Activated T-helper 17 cell treated with anti-CD3 and anti-CD28 coated beads, Interleukin-2, amount 50 U/mL, for 72 hours (primary cell): ENCODE measurements at places on chromosomes 1 and 21.

- ATAC-seq: no peak
These were observed 126.1 kb upstream of the CACHD1 start for GRCh38 chr1:64343823-64344190.

DNA sequence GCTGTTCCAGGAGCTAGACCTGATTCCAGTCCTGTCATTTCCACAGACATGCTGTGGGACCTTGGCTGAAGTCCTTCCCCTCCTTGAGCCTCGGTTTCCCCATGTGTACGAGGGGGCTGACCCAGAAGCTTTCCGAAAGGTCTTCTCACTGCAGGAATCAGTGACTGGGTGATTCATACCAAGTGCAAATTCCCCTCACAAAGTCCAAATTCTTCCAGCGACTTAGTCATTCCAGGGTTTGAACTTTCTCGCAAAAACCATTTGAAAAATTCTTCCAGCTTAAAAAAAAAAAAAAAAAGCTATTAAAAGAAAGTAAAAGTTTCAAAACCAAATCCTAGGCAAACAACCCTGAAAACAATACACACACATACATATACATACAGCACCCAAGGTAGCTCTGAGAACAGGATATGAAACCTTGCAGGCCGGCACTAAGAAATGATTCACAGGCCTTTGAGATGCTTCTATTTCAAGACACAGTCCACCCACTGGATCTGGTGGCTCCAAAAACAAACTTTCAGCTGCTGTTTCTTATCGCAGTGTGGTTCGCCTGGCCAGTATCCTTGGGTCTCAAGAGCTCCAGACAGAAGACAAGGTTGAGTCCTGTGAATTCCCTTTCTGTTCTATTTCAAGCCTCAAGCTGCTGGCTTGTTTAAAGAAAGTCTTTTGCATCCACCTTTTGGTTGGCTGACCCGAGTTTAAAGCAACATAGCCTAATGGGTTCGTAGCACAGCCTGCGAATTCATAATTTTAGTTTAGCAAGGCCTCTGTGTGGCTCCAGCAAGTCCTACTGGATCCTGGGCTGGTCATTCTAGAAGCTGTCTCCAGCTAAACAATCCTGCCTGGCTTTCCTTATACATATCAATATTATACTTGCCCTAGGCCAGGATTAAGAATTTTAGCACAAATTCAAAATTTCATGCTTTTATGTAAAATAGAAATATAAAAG is 18.0 kb upstream of the ID3 start:
- peak; percentile 100 for ATAC-seq

- no peak for ATAC-seq
These were observed 29.5 kb downstream of the TGFB2 start for GRCh38 chr1:218374401-218375353.

GRCh38 chr1:31591425-31592093 is 15.2 kb downstream of the TINAGL1 start:
- ATAC-seq: no peak

DNA sequence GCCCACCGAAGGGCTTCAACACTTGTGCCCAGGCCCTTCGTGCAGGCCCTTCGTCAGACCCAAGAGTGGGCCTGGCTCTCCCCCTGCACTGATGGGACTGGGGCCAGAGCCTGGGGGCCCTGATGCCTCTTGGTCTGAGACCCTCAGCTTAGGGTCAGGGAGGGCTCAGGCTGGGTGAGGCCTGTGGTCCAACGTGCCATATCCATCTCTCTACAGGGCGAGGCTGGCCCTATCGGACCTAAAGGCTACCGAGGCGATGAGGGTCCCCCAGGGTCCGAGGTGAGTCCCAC is 15.6 kb downstream of the COL6A1 start:
- ATAC-seq: no peak

DNA sequence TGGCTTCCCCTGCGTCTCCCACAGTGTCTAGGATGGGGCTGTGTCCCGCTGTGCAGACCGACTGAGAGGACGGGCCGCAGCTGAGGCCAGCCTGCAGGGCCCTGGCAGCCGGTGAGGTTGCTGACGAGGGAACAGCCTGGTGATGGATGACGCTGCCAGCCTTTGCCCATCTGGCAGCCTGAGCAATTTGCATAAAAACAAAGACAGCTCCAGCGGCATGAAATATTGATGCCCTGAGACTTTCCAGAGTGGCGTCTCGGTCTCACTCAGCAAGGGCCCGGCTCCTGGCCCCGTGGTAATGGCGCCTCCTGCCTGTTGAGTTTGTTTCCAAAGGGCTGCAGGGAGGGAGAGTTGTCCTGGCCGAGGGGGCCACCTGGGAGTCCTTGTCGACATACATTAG is 19.1 kb upstream of the KCNA10 start:
- no peak for ATAC-seq

- ATAC-seq: no peak
These were observed 24.4 kb upstream of the PWP2 start for GRCh38 chr21:44082648-44083440.
